ENCODE measurements at places on chromosomes 4 and X. TPM values are rescaled to one million over a fixed set of nuclear protein-coding genes. Genes with fewer than 3 reads are reported as not detected.

GRCh38 chr4:86975927-86976326 is 41.1 kb downstream of the AFF1 start:
- no peak for DNase-seq

DNA sequence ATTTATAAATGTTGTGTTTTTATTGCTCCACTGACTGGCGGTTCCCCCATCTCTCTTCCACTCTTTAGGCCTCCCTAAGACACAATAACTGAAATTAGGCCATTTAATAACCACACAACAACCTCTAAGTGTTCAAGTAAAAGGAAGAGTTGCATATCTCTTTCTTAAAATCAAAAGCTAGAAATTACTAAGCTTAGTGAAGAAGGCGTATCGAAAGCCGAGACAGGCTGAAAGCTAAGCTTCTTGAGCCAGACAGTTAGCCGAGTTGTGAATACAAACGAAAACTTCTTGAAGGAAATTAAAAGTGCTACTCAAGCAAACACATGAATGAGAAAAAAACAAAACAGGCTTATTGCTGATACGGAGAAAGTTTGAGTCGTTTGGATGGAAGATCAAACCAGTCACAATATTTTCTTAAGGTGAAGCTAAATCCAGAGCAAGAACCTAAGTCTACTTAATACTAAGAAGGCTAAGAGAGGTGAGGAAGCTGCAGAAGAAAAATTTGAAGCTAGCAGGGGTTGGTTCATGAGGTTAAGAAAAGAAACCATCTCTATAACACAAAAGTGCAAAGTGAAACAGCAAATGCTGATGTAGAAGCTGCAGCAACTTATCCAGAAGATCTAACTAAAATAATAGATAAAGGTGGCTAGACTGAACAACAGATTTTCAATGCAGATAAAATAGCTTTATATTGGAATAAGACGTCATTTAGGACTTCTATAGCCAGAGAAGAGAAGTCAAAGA is 194.0 kb upstream of the TTC29 start:
- DNase-seq, result no peak

GRCh38 chr4:102601586-102602227 is 100.5 kb downstream of the NFKB1 start:
- DNase-seq, result no peak

DNA sequence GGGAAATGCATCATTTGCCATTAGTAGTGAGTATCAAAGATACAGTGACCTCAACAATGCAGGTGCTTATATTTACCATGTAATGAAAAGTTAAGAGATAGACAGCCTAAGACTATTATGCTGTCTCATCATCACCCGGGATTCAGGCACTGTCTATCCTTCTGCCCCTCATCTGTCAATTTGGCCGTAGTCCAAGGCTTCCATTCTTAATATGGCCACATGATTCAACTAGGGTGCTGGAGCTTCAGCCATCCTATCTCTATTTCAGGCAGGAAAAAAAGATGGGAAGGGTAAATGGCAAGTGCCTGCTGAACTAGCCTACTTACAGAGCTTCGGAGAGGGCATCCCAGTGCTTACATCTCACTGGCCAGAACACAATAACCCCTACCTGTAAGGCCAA is 196.7 kb upstream of the LNX1 start:
- DNase-seq, result no peak

DNA sequence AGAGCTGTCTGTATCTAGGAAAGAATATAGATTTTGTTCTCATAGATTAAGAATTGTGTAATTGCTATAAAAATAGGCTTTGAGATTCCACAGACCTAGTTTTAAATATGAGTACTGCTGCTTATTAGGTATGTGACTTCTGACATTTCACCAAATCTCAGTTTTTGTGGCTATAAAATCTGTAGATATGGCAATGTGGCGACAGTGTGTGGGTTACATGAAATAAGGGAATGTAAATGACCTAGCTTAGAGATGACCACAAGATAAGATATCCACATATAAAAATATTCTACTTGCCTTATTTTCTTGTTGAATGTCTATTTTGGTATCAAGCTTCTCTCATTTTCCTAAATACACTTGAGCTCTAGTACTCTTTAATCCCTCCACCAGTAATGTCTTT is 193.8 kb downstream of the UNC5C start:
- no peak for DNase-seq

DNA sequence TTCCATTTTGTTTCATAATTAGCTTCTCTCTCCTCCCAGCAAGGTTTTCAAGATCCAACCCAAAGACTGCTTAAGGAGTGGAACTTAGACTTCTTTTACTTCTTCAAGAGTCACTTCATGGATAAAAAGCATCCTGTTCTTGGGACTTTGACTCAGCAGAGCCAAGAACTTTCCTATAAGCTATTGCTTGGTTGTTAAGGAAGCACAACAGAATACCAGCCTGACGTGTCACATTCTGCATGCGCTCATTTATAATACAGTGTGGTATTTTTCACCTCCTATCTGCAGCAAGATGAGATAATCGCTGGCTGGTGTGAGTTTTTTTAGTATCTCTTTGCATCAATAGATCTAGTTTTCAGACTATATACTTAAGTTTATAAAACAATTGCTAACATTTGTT is 152.1 kb downstream of the PALLD start:
- no peak for DNase-seq

- DNase-seq, result no peak
Observed at GRCh38 chr4:8307121-8307520, 37.6 kb downstream of the HTRA3 start.

GRCh38 chr4:144687466-144687865 is 41.5 kb downstream of the HHIP start:
- DNase-seq, result no peak

GRCh38 chr4:55376698-55377097 is 19.1 kb upstream of the TMEM165 start:
- no peak for DNase-seq

- DNase-seq, result no peak
Observed at GRCh38 chr4:926538-926937, 5.6 kb downstream of the GAK start.

DNA sequence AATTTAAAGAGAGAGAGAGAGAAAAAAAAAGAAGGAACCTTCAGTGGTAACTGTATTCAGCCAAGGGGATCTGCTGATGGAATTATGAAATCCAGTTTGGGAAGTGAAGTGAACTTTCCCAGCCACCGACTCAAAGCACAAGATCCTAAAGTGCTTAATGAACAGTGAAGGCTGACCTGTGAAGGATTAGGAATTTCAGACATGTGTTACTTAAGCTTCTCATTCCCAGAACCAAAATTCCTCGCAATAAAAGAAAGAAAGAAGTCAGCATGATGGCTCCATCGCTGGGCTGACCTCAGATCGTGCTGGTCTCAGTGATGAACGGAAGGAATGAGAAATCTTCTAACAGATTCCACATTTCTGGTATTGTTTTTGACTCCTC is 135.2 kb downstream of the ARSF start:
- DNase-seq, result no peak

GRCh38 chrX:142251202-142251601 is 46.1 kb upstream of the MAGEC2 start:
- no peak for DNase-seq

DNA sequence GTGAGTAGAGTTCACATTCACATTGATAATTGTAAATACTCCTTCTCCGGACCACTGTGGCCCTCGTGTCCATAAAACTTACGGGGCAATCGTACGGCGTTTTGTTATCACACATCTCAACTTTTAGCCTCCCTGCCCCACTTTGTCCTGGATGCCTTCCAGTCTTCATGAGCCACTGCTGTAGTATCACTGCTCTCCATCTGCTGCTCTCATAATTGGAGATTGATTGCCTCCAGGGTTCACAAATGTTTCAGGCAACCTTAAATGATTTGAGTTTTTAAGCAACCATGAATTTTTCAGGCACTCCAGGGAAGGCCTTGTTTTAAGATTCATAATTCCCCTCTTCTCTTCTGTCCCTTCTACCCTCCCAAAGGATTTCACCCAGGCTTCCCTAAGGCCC is 28.4 kb downstream of the ALPK1 start:
- DNase-seq, result no peak

DNA sequence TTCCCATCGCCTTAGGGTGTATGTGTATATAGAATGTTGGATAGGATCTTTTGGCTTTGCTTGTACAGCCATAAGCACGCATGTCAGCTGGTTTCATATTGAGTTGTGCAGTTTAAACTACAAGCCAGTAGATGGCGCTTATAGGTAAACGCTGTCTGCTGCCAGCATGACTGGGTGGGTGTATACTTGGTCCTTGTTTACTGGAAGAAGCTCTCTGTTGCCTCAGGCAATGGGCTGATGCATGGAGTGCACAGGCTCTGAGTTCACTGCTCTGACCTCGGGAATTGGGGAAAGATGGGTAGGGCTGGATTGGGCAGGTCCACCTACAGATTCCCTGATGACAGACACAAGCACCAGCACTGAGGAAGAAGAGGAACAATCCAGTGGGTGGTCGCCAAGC is 831.5 kb downstream of the STIM2 start:
- DNase-seq, result no peak

- DNase-seq, result no peak
Observed at GRCh38 chr4:81495345-81495744, 23.6 kb upstream of the RASGEF1B start.

DNA sequence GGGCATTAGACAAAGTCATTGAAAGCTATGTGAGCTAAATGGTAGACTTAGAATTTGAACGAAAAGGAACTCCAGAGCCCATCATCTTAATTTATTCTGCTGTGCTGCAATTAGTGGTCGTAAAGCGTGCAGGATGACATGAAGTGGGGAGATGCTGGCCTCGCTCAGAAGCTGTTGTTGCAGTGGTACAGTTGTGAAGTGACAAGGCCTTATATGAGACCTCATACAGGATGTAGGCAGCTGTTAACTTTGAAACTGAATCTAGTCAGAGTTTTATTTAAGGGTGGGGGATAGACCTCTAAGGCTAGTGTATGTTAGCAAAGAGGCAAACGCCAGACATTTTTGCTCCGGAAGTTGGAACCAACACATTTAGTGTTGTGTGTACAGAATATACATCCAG is 13.4 kb downstream of the KLF3 start:
- DNase-seq, result no peak

- DNase-seq, result no peak
Observed at GRCh38 chr4:141041021-141041476, 92.2 kb downstream of the RNF150 start.

GRCh38 chr4:931194-931959 is 739 bp downstream of the GAK start:
- no peak for DNase-seq

DNA sequence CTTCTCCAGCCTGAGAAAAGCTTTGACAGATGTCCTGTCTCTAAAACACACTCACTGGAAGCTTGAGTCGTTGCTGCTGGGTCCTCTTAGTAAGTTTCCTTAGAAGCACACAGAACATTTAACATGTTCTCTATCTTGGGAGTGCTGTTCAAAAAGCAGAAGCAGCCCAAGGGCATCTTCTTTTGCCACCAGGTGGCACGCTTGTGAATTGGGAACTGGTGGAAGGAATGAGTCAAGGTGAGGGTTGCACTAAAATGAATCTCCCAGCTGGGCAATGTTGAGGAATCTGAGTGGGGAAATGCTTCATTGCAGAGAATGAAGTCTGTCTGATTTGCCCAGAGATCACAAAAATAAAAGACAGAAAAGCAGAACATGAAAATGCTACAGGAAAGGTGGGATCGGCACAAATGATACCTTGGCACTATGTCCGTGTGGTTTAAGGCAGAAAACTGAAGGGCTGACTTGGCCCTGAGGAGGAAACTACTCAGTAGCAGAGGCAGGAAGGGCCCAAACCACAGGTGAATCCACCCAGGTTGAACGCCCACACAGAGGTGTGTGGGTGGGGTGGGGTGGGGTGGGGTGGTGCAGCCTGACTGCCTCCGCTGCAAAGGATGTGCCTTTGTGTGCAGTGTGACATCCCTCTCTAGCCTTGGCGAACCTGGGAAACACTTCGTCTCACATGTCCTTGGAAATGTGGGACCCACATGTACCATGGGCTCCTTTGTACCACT is 26.0 kb downstream of the KIT start:
- no peak for DNase-seq

- no peak for DNase-seq
Observed at GRCh38 chr4:88728146-88728545, 30.5 kb upstream of the NAP1L5 start.

GRCh38 chrX:133749951-133750350 is 235.4 kb downstream of the GPC3 start:
- DNase-seq, result no peak

Gene MAGT1
- 51.2 TPM for total RNA-seq

Gene RHOXF2B
- total RNA-seq, result not detected

Gene TMSB15A
- 0.95 TPM for total RNA-seq

Gene MAGEB2
- total RNA-seq, result not detected

Gene TREX2
- 5.1 TPM for total RNA-seq

Gene PDE5A
- total RNA-seq, result 1.9 TPM

Gene UCP1
- total RNA-seq, result not detected

Gene GPRASP1
- 1.2 TPM for total RNA-seq

Gene FGF2
- total RNA-seq, result 0.68 TPM

Gene GNRHR
- 1.2 TPM for total RNA-seq
